Activated CD4-positive, alpha-beta T cell treated with anti-CD3 and anti-CD28 coated beads, Interleukin-2, Interleukin-4, amounts not matched to agents 100 ng/mL and 50 ng/mL, durations not matched to agents 16 hours and 8 hours (primary cell): ENCODE measurements at places on chromosomes 13 and 19.
A peak's percentile ranks its signal among the peaks of the same experiment; 100 is the strongest.

DNA sequence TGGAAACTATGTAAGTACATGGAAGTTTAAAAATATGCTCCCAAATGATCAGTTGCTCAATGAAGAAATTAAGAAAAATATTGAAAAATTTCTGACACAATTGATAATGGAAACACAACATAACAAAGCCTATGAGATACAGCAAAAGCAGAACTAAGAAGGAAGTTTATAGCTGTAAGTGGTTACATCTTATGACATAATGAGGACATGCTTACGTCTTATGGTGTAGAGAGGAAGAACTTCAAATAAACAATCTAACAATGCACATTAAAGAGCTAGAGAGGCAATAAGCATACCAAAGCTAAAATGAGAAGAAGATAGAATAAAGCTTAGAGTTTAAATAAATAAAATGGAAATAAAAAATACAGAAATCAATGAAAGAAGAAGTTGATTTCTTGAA is 50.0 kb upstream of the CEACAM21 start:
- DNase-seq, result no peak

DNA sequence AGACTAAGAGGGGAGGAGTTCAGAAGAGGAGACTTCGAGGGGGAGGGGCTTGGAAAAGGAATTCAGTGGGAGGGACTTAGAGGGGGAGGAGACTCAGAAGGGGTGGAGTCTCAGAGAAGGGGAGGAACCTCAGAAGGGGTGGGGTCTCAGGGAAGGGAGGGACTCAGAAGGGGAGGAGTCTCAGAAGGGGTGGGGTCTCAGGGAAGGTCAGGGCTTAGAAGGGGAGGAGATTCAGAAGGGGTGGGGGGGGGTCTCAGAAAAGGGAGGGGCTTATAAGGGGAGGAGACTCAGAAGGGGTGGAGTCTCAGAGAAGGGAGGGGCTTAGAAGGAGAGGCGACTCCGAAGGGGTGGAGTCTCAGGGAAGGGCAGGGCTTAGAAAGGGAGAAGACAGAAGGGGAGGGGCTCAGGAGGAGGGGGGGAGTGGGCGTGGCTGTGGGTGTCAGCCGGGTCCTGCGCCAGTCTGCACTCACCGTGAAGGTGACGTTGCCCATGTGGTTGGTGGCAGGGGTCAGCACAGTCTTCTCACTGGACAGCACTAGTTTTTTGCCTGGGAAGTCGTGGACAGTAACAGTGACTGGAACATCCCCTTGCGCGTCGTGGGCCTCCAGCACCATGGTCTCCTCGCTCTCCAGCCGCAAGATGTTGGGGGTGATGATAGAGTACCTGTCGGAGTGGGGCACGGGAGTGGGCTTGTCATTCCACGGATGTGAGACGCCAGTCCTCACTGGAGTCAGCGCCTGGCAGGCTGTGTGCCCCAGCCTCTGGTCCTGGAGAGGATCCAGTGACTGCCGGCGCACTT is 1.5 kb downstream of the C3 start:
- no peak for DNase-seq

- peak; percentile 60 for DNase-seq
Measured at GRCh38 chr19:48190288-48190884, 19.9 kb downstream of the ZSWIM9 start.

GRCh38 chr13:83215627-83216026 is 666.6 kb downstream of the SLITRK1 start:
- DNase-seq, result no peak

GRCh38 chr13:113048766-113049165 is 56.8 kb upstream of the F7 start:
- no peak for DNase-seq

GRCh38 chr19:10497371-10497770 is 5.8 kb downstream of the KEAP1 start:
- DNase-seq, result no peak

DNA sequence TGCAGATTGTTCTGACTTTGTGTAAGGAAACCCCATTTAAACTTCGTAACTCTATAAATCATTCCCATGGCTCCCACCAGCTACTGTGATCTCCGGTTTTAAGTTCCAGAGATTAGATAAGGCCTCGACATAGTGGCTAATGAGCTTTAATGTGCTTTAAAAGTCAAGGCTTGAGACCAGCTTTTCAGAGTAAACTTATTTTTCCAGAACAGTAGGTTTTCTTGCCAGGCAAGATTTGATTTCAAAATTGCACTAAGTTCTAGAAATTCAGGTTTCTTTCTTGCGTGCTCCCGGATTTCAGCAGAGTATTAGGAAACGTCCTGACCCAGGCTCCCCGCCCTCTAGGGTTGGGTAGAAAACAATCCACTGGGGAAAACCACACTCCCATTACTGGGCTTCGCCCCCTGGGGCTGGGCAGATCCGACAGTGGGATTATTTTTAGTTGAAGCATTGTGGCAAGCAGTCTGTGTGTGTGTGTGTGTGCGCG is 43.3 kb downstream of the CRYL1 start:
- no peak for DNase-seq

DNA sequence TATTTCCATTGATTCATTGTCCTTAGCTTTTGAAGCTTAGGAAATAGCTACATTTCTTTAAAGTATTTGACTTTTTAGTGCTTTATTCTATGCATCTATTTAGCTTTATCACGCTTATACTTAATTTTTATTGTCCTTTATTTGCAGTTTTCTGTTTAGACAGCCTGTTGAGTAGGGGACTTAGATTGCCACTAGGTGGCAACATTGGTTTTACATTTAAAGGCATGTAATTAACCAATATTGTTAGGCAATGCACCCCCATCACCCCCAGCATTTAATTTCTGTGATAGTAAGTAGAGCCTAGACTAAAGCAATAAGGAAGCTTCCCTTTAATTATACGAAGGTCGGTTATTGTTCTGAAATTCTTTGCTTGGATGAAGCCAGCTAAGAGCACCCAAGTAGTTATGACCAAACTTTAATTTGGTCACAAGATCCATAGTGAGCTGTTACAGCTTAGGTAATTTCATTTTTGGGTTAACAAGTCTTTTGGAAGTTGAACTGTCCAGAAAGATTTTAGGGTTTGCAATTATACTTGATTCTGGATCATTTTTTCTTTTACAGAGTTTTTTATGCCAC is 36.5 kb downstream of the B3GLCT start:
- peak; percentile 41 for DNase-seq

DNA sequence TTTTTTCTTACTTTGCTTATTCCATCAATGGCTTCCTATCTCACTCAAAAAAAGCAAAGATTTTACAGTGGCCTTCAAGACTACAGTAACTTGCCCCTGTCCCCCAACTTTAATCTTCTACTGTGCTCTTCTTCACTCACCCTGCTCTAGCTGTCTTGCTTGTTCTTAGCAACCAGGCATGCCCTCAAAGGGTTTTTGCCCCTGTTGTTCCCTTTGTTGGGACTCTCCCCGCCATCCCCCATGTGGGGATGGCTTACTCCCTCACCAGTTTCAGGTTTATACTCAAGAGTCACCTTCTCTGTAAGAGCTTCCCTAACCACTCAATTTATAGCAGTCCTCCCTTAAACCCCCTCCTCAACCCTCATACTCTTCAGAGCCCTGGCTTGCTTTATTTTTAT is 5.4 kb downstream of the MTMR6 start:
- DNase-seq, result peak; percentile 15

DNA sequence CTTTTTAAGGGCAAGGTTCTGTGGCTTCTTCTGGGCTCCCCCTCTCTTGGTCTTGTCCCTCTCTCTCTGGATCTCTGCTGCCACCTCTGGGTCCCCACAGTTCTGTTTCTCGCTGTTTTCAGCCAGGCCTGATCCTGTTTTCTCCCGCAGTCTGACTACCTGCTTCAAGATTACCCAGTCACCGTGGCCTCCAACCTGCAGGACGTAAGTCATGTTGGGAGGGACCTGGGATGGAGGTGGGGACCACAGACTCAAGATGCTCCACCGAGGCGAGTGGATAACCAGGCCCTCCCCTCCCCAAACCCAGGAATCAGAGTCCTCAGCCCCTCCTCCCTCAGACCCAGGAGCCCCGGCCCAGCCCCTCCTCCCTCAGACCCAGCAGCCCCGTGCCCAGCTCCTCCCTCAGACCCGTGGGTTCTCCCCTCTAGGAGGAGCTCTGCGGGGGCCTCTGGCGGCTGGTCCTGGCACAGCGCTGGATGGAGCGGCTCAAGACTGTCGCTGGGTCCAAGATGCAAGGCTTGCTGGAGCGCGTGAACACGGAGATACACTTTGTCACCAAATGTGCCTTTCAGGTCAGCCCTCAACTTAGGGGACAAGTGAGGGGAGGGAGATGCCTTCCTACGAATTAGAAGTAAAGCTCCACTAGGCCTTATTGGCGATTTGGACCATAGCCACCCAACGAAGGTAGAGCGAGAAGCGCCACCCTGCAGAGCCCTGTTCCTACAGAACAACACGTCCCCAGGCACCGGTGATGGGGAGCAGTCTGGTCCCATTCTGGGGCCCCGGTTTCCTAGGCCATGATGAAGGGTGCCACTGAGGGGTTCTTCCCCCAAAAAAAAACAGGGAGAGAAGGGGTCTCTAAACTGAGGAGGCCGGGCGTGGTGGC is 2.2 kb downstream of the FLT3LG start:
- DNase-seq, result peak; percentile 84

DNA sequence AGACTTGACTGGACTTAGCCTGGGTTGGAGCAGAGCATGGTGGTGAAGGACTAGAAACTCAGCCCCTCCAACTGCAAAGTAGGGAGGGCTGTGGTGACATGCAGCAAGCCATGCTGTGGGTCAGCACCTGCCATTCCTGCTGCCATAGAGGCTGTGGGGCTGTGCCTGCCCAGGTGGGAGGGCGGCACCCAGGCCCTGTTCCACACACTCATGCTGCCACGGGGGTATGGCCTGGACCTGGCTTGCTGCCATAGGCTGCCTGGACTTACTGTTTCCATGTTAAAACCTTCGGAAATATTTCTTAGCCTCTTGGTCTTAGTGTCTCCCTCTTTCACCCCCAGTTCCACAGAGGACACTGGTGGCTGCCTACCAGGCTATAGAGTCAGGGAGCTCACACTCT is 29.3 kb downstream of the CILP2 start:
- no peak for DNase-seq

- no peak for DNase-seq
Measured at GRCh38 chr19:21947775-21948174, 63.0 kb downstream of the ZNF208 start.

DNA sequence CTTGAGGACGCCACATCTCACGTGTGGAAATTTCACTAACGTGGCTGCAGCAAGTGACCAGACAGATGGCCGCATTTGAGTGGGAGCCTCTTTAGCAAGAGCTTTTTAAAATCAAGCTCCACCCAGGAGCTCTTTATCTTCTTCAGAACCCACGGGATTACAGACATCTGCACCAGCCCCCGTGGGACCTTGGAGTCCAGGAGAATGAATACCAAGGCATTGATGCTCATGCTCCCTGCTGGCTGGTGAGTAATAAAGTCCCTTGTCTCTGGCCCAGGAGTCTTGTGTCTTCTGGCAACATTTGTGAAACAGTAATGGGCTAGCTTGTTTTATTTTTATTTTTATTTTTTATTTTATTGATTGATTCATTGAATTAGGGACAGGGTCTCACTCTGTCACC is 64.4 kb downstream of the TRPM4 start:
- no peak for DNase-seq

DNA sequence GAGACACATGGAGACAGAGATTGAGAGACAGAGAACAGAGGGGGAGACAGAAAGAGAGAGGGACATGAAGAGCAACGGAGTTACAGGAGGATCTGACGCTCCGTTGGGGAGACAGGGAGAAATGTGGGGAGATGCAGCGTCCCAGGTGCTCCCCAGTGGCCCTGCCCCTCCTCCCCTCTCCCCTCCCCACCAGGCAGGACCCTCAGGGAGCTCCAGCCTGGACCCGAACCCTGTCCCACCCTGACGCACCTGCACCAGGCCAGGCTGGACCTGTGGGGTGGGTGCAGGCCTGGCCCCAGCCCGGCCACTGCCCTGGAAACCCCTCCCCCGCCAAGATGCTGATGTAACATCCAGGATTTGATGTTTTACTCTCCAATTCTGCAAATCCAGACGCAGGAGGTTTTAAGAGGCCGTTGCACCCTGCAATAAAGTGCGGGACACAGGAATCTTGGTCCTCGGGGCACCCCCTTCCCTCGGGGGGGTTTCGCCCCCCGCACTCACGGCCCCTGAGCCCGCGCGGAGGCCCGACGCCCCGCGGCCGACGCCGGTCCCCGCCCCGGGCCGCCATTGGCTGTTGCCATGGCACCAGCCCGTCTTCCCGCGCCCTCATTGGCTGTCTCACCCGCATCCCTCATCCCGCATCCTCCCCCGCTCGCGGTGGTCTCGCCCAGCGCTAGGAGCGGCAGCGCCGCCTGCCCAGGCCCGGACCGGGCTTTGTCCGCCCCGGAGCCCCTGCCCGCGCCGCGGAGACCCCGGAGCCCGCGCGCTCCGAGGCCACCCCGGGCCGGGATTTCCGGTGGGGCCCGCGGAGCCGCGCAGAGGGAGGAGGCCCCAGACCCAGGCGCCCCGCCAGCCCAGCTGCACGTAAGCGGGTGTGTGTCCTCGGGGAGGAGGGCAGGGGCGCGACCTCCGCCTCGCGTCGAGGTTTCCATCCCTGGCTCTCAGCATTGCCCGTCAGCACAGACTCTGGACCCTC is at the start of gene APC2:
Gene APC2 (plus strand): TSS at position 655 of the 976 bp plus-strand sequence. CDS start 2,881 bp downstream, outside the sequence.
- DNase-seq, result no peak

GRCh38 chr13:50810998-50811397 is 32.5 kb downstream of the DLEU7 start:
- DNase-seq, result no peak

GRCh38 chr13:33328701-33329100 is 43.1 kb upstream of the STARD13 start:
- no peak for DNase-seq

- no peak for DNase-seq
Measured at GRCh38 chr13:111283991-111284390, 36.5 kb upstream of the TEX29 start.

DNA sequence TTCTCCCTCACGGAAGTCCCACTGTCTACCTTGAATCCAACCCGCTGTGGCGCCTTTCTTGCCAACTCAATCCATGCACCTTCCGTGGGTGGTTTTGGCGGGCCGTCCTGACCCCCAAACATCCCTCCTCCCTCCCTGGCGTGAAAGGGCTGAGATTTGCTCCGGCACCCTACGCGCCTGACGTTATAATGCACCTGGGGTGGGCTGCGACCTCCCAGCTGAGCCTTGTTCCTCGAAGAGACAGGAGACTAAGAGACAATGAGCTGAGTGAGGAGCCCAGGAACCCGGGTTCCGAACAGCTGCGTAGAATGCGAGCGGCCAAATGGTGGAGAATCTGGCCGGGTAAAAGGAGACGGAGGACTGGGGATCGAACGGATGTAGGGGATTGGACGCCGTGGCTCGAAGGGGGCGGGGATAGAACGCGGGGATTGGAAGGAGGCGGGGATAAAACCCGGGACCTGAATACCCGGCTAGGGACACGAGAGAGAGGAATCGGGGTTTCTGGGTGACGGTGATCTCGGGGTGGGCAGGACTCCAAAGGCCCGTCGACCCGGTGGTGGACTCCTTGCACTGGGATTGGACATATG is at the start of gene CPT1C:
Gene CPT1C (plus strand): TSS at position 461 of the 587 bp plus-strand sequence. CDS start 1,137 bp downstream, outside the sequence.
- peak; percentile 53 for DNase-seq
